Urinary bladder (tissue), 4 donors: ENCODE measurements at places on chromosomes 7 and 10. TPM values are rescaled to one million over a fixed set of nuclear protein-coding genes. Genes with fewer than 3 reads are reported as not detected.

GRCh38 chr10:47312663-47312995 lies 9.6 kb upstream of the GDF2 start:
- DNase-seq: no peak

DNA sequence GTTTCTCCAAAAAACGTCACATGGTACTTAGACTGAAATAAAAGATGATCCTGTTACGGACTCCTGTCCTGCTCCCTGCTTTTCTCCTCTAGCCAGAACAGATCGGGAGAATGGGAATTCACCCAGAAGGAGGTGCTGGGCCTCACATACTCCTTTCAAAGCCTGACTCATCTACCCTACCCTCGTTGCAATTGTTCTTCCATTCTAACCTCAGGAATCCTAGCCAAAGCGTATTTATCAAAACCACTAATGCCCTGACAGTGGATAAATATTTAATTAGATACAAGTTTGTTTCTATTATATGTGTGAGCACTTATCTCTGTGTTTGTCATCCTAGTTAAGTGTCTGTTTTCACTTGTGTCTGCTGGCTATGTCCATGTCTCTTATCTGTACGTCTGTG lies 21.7 kb downstream of the ZCWPW1 start:
- no peak for DNase-seq

GRCh38 chr7:127968547-127968946 lies 62.7 kb downstream of the LRRC4 start:
- no peak for DNase-seq

DNA sequence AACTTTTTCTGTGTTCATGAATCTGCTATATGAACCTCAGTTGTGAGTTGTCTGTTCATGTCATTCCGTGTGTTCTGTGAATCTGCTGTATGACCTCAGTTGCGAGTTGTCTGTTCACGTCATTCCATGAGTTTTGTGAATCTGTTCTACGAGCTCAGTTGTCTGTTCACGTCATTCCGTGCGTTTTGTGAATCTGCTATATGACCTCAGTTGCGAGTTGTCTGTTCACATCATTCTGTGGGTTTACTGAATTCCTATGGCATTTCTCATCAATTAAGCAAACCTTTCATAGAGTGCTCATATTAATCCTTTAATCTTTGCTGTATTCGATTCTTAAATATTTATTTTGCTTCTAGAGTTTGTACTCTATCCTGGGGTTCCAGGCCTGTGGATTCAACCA lies 150.6 kb downstream of the DIP2C start:
- DNase-seq: no peak

DNA sequence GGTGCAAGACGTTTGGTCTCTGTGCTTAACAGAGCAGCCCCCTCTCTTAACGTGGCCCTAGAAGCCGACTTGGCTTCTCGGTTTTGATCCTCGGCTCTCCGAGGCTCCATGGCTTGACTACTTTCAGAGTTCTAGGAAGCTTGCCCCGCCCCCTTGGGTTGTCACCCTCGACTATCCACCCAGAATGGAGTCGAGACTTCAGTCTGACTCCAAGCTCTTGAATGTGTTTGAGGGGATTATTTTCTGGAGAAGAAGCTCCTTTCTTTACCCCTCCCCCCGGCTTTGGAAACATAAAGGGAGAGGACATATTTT lies 448 bp downstream of the SEC24C start:
- no peak for DNase-seq

- no peak for DNase-seq
Measured at GRCh38 chr10:84551437-84552120, 223.2 kb downstream of the CCSER2 start.

GRCh38 chr7:26090927-26091519 lies 61.0 kb upstream of the NFE2L3 start:
- no peak for DNase-seq

DNA sequence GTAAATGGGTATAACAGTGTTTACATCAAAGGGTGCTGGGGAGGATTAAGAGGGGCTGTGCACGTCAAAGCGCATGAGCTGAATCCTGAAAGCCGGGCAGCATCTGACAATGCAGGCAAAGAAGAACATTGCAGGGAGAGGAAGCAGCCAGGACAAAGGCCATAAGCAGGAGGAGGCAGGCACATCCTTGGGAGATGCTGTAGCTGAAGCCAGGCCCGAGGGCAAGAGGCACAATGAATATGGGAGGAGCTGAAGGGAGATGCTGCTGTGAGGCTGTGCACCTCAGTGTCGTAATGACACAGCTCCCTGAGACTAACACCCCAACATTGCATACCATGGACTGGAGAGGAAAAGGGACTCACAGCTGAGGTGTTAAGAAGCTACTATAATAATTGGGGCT lies 129.2 kb downstream of the BTAF1 start:
- DNase-seq: no peak

DNA sequence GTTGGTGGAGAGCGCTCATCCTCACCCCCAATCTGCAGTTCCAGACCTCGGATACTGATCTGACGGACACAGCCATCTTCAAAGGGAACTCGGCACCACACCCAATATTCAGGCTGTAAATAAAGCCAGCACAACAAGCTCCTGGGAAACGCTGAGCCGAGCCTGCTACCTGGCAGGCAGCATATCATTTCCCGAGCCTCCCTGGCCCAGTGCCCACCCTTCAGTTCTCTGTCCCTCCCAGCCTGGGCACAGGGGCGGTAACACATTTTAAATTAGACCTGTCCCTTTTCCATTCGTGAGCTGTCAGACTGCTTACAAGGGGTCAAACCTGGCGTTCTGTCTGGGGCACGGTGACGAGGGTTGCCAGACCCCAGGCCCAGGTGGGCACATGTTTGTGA lies 250.5 kb downstream of the ARHGAP12 start:
- DNase-seq: no peak

- DNase-seq: no peak
Measured at GRCh38 chr7:41425926-41426325, 277.0 kb downstream of the INHBA start.

ZYX gene
- 37.9 TPM for total RNA-seq

- no peak for DNase-seq
Measured at GRCh38 chr10:93075369-93076221, 1.9 kb downstream of the CYP26A1 start.

TMEM213 gene
- not detected for total RNA-seq

DNA sequence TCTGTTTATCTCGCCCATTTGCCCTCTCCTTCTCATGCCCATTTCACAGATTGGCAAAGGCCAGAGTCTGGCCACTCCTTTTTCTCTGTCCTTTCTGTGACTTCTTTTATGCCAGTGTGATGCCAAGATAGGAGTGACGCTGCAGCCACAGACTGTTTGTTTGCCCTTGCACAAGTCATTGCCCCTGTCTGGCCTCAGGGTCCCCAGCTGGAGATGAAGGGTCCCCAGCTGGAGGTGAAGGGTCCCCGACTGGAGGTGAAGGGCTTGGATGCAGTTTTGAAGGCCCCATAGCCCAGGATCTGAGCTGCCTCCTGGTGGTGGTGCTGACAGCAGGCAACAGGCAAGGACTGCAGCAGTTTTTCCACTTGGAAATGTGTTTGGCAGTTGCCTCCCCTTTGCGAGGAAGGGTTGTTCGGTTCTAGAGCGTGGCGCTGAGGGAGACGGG lies 50.8 kb upstream of the SLC29A3 start:
- no peak for DNase-seq

ASAH2 gene
- total RNA-seq: 1.1 TPM

DNA sequence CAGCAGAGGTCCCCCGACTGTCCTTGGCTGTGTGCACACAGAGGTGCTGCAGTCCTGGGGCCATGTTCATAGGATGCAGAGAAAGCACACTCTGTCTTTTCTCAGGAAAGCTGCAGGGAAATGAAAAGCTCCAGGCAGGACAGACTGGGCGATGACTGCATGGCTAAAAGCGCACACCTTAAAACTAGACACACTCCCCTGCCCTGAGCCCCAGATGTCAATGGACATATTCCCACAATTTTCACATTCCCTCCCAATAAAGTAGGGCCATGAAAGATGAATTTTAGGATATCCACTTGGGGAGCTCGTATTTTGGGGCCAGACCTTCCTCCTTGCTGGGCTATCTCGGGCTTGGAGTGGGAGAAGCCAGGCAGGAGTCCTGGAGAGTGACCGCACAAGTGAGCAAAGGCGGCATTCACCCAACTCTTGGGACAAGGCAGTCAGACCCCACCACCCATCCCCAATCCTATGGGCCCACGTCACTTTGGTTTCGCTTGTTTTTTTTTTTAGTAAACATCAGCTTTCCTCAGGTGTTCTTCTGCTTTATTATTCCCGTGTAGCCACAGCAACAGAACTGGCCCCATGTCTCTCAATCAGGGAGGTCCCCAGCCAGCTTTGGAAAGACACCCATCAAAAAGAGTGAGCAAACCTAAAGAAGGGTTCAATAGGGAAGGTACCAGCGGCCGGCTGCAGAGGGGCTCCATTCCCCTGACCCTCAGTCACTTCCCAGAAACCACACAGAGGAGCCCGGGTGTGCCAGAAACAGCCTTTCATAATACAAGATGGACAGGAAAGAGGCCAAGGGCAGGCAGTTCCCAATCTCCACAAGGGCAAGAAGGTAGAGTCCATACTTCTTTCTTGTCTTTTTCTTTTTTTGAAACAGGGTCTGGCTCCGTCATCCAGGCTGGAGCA lies 12.7 kb downstream of the GPRIN2 start:
- DNase-seq: no peak

DNA sequence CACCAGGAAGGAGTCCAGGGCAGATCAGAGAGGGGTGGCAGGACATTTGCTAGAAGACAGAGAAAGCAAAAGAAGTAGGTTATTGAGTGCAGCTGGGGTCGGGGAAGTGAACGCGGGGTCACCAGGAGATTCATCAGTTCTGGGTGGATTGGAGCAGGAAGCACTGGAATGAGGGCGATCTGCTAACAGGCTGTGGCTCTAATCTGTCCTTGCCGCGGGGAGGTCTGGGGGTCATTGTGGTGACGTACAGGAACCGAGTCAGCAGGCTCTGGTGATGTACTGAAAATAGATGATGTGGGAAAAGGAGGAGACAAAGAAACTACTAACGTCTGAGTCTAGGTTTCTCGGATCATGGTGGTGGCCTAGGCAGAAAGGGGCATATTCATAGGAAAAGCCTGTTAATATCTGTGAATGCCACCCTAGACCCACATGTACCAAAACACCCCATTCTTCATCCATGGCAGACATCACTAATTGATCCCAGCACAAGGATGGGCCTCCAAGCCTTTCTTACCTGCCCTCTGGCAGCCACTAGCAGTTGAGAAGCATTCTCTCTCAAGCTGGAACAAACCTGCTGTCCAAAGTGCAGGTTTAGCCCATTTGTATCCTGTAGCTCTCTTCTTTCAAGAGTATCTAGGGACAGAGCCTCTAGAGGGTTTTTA lies 134.5 kb downstream of the C10orf105 start:
- DNase-seq: no peak

SLC18A2 gene
- total RNA-seq: 12.6 TPM

GRCh38 chr7:30069096-30069867 lies 41.1 kb downstream of the PLEKHA8 start:
- no peak for DNase-seq

TMEM184A gene
- 9.7 TPM for total RNA-seq

CPEB3 gene
- total RNA-seq: 7.4 TPM

DNA sequence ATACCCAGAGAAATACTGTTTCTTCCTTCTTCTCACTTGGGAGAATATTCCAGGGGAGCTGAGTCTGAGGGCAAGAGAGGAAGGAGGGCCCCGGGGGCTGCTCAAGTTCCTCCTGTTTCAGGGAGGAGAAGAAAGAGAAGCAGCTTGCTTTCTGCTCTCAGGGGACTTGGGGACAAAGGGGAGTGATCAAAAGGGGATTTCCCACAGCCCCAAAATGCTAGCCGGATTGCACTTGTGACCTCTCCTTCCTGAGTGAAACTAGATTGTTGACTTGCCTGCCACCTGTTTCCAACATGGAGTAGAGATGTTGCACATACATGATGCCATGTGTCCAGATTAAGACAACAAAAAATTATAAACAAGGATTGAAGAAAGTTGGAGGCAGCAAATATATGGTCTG lies 28.7 kb upstream of the PDCD4 start:
- DNase-seq: no peak

DNA sequence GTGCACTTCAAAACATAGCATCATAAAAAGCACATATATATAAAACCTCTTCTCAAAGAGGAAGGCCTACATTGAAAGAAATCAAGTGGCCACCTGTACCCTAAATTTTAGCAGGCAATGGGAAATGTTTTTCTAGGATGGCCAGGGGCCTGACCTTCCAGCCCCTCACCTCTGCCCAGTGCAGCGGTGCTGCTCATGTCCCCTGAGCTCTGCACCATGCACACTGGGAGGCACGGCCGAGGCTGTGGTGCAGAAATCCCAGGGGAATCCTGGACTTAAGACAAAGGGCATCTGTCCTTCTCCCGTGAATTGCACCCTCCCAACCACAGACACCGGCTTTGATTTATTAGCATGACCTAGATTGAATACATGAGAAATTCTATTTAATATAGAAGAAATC lies 551.4 kb downstream of the GLRX3 start:
- DNase-seq: no peak

HOXA3 gene
- 9.0 TPM for total RNA-seq

DNA sequence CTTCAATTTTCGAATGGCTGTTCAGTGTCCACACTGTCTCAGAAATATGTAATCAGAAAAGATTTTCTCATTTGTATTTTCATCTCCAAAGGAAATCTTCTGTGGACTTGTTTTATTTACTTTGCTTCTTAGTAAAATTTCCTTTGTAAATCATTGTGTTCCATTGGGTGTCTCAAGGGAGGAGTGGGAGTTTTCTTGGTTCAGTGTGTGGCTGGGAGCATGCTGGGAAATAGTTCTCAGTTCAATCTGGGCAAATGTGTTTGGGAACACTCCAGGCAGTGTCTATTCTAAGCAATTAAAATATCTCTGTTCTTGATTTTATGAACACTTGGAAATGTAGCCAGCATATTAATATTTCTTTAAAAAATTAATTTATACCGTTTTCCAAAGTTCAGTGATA lies 1019.8 kb downstream of the CNTNAP2 start:
- DNase-seq: no peak
